Upper lobe of left lung (tissue), 6 donors: ENCODE measurements at places on chromosomes 1 and 21. TPM values are rescaled to one million over a fixed set of nuclear protein-coding genes. Genes with fewer than 3 reads are reported as not detected.

GRCh38 chr1:28428012-28428411 is 58.5 kb downstream of the PHACTR4 start:
- no peak for DNase-seq

GRCh38 chr1:49995734-49996133 is 28.0 kb downstream of the AGBL4 start:
- DNase-seq = no peak

- DNase-seq = no peak
Observed at GRCh38 chr1:226309398-226310244, 657 bp upstream of the LIN9 start.

LYPD8 gene
- total RNA-seq = not detected

CDC73 gene
- total RNA-seq = 50.3 TPM
